ENCODE measurements at places on chromosomes 13 and 19. TPM values are rescaled to one million over a fixed set of nuclear protein-coding genes. Genes with fewer than 3 reads are reported as not detected.

The TMEM255B gene
- total RNA-seq: 0.50 TPM

The LGI4 gene
- total RNA-seq: 0.29 TPM

The SETDB2 gene
- 21.1 TPM for total RNA-seq

The ZNF541 gene
- not detected for total RNA-seq
